ENCODE measurements at places on chromosomes 1 and 21.

DNA sequence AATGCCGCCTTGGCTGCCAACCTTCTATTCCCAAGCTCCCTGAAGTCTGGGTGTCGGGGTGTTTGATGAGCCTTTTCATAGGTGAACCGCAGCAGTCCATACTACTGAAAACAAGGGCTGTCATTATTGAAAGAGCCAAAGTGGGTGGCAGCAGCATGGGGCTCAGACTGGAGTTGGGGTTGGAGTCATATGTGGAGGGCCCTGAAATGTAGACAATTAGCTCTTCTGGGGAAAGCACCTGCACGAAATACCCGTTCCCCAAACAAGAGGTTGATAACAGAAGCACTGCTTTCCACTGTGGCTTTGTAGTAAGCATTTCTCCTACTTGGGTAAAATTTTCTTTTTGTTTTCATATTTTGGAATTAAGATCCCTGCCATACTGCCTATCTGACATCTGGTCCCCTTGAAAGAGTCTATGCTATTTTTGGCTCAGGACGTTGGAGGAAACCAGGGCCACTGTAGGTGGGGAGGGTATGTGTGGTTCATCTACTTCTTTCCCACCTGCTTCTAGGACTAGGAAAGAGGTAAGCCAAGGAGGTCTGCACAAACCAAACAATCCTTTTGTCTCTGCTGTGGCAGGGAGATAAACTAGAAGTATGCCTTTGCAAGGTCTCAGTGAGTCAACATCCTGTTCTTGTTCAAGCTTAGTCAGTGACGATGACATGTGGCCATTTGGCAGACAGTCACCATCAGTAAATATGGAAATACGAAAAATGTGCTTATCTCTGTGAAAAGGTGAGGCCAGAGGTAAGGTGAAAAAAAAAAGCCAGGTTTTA is 197.0 kb upstream of the UBE2U start:
- no peak for DNase-seq

GRCh38 chr1:39901464-39901713 is 328 bp downstream of the MYCL start:
- DNase-seq, result no peak

DNA sequence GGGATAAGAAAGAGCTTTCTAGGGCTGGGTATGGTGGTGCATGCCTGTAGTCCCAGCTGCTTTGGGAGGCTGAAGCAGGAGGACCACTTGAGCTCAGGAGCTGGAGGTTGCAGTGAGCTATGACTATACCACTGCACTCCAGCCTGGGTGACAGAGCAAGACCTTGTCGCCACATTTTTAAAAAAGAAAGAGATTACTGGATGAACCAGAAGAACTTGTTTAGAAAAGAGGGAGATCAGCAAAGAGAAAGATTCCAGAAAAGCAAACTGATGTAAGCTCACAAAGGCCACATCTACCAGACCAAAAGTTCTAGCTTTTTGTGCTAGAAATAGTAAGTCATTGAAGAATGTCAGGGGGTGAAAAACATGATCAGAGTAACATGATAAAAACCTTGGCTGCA is 117.6 kb downstream of the KIAA0319L start:
- no peak for DNase-seq

GRCh38 chr1:232372841-232373440 is 257.0 kb downstream of the SIPA1L2 start:
- DNase-seq, result no peak

DNA sequence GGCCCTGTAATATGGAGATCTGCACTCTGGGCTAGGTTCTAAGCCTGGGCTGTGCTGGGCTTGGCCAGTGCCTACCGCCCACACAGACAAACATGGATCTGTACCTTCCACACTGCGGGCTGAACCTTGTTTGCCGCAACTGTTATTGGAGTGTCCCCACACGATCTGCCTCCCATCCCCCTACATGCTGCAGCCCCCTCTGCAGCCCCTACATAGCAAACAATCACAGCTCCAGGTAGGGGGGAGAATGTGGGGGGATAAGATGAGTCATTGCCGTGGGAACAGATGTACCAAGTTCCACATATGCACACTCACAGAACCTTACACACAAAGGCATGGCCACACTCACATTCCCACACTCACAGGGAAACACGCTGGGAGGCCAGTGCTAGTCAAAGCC is 2.1 kb upstream of the HCRTR1 start:
- no peak for DNase-seq
